SJSA1 (cell line): ENCODE measurements at places on chromosomes 5 and 9. TPM values are rescaled to one million over a fixed set of nuclear protein-coding genes. Genes with fewer than 3 reads are reported as not detected.

- no peak for DNase-seq
Measured at GRCh38 chr5:116313366-116313765, 228.5 kb downstream of the COMMD10 start.

EHMT1 gene
- total RNA-seq: 12.9 and 32.0 TPM in 2 replicates

KCNV2 gene
- total RNA-seq: not detected in 2 replicates

LCN6 gene
- total RNA-seq: not detected in 2 replicates

ARL14EPL gene
- total RNA-seq: 1.3 TPM in 1 of 2 replicates, not detected in the other

DNA sequence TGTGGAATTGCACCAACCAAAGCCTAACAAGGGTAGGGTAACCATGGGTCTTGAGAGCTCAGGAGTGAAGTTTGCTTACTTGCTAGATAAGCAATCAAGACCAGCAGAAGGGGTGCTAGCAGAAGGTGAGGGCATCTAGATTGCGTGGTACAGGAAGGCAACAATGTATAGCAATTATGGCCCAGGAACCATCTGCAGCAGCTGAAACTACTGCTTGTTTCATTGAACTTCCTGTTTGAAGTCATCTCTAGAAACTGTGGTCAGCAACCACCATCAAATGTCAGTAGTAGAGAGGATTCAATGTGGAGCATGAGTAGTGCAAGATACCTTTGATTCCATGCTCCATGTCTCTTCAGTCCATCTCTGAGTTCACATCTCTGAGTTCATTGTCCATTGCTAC, 462.1 kb upstream of the GRAMD2B start:
- no peak for DNase-seq

GRCh38 chr5:136526791-136527190, 161.4 kb upstream of the TRPC7 start:
- no peak for DNase-seq

BTNL9 gene
- not detected in 2 replicates for total RNA-seq

- no peak for DNase-seq
Measured at GRCh38 chr5:138339464-138339863, 1.4 kb downstream of the FAM53C start.

- DNase-seq: no peak
Measured at GRCh38 chr5:121429761-121430160, 421.9 kb upstream of the FTMT start.

DNA sequence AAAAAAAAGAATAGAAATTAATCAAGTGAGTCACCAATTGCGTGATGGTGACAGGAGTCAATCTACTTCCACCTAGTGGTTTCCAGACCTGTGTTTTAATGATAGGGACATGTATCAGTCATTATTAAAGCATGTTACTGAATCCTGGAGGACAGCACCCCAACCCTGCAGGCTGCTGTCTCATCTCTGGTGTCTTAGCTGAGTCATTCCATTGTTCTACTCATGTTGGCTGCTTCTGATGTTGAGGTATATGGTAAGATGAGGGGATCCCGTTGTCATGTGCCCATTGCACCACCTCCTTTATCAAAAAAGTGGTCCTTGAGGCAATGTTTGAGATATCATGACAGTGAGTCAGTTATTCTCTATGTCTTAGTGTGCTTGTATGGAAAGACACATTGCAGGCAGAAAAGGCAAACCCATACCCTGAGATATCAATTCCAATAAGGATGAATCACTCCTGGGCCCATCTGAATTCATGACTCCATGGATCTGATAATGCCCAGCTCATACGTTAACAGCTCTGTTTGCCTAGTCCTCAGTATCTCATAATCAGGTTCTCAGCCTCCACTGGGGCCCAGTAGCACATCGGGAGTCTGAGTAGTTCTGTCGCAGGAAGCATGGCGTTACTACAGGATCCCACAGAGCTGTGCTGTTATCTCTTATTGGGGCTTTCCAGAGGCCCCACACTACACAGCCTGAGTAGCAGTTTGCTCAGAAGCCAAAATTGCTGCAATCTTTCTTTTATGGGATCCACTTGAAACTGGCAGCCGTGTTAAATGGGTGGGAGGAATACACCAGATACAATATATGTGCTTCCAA, 31.2 kb downstream of the HMGCS1 start:
- DNase-seq: no peak

DNA sequence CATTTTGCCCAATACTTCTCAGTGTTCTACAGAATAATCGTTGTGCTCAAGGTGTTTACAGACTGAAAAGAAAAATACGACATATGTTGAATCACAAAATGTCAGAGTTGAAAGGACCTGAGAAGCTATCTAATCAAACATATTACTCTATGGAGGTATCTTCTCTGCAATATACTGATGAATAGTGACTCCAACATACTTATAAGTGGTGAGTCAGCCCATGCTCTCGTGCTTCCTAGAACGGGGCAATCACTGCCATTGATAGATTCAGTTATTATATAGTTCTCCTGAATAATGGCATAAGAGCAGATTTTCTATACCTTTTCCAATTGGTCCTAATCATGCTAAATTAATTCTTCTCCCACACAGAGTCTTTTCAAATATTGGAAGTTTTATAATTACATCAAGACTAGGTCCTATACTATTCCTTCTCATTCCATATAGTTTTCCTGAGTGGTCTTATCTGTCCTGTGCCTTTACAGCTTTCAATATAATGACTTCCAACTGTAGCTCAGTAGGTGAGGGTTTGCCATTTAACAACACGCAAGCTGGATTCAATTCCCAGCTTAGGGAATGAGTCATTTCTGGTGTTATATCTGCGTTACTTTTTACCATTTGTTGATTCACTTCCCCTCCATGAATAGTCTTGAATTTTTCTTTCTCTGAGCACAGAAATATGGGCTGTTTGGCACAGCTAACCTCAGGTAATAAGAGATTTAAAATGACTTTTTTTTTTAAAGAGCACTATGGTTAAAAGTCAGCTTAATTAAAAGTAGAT, 81.1 kb downstream of the PLK2 start:
- DNase-seq: no peak

- no peak for DNase-seq
Measured at GRCh38 chr9:86531971-86532640, 177.9 kb upstream of the TUT7 start.

DNA sequence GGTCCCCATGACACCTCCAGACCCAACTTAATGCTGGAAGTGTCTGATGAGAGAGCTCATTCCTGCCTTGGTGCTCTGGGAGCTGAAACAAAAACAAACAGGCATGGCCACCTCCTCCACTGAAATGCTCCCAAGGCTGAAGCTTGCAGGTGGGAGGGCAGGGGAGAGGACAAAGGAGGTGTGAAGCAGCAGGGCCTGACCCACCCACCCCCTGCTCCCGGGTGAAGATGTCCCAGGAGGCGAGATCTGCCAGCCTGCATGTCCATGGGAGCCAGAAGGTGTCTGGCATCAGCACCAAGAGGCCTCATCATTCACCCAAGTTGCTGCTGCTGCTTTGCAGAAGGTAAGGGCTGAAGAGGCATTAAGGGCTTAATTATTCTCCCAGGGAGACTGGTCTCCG, 4.2 kb upstream of the CCIN start:
- DNase-seq: no peak

DNA sequence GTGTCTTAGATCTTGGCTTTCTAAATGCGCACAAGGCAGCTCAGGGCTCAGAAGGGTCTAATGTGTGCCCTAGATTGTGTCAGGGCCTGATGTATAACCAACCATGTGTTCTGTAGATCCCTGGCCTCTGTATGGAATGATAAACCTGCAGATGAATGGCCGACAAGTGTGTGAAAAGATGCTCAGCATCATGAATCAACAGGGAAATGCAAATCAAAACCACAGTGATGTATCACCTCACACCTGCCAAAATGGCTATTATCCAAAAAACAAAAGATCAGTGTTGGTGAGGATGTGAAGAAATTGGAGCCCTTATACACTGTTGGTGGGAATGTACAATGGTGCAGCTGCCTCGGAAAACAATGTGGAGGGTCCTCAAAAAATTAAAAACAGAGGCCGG, 489.8 kb downstream of the SEMA5A start:
- no peak for DNase-seq

PCDHA12 gene
- not detected in 2 replicates for total RNA-seq
